ENCODE measurements at places on chromosomes 11 and 22. TPM values are rescaled to one million over a fixed set of nuclear protein-coding genes. Genes with fewer than 3 reads are reported as not detected.
A peak's percentile ranks its signal among the peaks of the same experiment; 100 is the strongest.

DNA sequence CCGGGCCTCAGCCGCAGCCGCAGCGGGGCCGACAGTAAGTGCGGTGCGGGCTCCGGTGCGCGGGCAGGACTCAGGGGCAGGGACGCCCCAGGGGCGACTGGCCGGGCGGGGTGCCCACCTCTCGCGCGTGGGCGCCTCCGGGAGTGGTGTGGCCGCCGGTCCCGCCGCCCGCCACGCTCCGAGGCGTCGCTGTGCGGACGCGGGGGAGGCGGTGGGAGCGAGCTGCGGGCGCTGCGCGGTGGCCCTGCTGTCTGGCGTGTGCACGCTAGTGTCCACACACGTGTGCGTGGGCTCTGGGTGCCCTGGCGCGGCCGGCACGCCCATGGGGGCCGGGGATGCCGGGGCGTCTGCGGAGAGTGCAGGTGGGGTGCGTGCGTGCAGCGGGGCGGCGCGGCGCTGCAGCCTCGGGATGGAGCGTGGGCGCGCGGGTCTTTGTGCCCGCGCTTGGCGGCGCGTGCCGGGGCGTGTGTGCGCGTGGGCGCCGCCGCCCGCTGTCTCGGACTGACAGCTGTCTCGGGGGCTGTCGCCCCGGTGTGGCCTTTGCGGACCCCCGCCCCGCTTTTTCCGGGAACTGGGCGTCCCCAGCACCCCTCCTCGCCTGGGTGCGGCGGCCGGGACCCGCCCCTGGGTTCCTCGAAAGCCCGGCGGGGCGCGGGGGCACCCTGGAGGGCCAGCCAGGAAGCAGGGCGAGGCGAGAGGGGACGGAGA, 804 bp downstream of the KCNK4 start:
- peaks cover 13% of the 10 kb centered on the region for H3K27me3 ChIP-seq
- no peaks in the 10 kb centered on the region for H3K4me1 ChIP-seq
- H3K36me3 ChIP-seq = no peaks in the 10 kb centered on the region
- H3K27ac ChIP-seq = no peak overlapping the region

The OR8H2 gene
- not detected for total RNA-seq

DNA sequence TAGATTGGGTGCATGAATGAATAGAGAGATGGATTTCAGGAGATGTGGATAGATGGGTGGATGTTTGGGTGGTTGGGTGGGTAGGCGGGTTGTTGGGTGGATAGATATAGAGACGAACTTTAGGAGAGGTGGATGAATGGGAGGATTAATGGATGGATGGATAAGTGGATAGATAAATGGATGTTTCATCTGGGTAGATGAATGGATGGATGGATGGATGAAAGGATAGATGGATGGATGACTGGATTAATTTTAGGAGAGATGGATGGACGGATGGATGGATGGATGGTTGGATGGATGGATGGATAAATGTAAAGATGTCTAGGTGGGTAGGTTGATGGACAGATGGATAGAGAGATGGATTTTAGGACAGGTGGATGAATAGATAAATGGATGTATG, 511.3 kb downstream of the MIAT start:
- no peaks in the 10 kb centered on the region for H3K4me1 ChIP-seq
- no peak overlapping the region for H3K27ac ChIP-seq
- H3K27me3 ChIP-seq = no peaks in the 10 kb centered on the region

The OTOG gene
- not detected for total RNA-seq

DNA sequence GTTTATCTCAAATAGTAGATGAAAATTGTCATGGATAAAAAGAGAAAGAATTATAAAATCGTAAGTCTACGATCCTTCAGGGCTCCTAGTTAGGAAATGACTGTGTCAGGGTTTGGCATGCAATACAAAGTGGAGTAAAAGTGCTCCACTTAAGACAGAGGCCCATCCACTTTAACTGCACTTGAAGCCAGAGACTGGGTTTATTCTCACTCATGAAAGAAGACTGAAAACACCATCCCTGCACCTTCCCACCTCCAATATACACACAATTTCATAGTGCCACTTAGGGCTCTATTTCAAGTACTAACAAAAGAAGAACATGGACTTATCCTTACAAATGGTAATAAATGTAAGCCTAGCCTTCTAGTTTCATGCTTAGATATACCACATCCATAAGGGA, 70.7 kb downstream of the ANO5 start:
- no peaks in the 10 kb centered on the region for H3K36me3 ChIP-seq
- H3K4me1 ChIP-seq = no peaks in the 10 kb centered on the region
- H3K27me3 ChIP-seq = no peaks in the 10 kb centered on the region
- no peak overlapping the region for H3K27ac ChIP-seq

DNA sequence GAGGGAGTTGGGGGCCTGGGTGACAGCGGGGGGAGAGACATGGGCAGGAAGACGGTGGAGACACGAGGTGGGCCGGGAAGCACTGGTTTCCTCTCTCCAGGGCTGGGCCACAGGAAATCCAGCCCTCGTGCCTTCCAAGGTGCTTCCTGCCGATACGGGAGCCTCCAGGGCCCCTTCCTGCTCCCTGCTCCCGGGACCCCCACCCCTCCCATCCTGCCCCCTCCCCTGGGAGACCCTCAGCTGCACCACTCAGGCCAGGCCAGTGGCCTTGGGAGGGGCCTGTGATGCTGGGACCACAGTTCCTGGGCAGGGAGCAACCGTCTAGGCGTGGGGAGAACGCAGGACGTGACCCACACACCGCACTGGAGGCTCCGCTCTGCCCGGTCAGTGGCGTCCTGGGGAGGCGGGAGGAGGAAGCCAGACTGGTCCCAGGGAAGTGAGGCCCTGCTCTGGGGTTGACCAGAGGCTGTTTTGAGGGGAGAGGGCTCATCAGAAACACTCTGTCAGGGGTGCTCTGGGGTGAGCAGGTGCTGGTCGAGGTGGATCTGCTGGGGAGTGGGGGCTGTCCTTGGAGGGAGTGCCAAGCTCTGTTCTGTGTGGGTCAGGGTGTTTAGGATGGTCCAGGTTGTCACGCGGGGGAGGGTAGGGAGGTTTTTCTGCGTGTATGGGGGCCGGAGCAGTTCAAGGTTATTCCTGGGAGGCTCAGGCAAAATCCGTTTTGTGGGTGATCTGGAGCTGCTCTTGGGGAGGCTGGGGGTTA, at the start of gene SHANK3:
Gene SHANK3 (plus strand): TSS at position 353 of the 760 bp plus-strand sequence.
- no peaks in the 10 kb centered on the region for H3K27me3 ChIP-seq
- peak within 1 kb of the TSS; percentile 42 for H3K4me3 ChIP-seq
- H3K36me3 ChIP-seq = no peaks in the 10 kb centered on the region
- H3K27ac ChIP-seq = peak within 1 kb of the TSS; percentile 55

DNA sequence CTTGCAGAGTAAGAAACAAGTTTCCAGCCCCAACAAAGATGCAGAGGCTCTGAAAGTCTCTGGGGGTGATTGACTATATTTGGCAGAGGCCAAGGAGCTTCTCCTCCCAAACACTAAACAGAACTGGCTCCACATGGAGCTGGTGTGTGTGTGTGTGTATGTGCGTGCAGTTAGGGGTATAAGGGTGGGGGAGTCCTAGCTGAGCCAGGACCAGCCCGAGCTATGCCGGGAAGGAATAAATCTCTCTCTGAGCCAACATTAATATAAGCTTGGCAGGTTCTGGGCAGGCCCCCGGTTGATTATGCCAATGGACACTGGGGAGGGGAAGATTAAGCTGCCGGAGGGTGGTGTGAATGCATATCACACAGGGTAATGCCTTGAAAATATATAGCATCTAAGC, 324.2 kb downstream of the MIAT start:
- no peaks in the 10 kb centered on the region for H3K4me1 ChIP-seq
- H3K27me3 ChIP-seq = no peaks in the 10 kb centered on the region
- no peak for DNase-seq
- no peaks in the 10 kb centered on the region for H3K36me3 ChIP-seq
- H3K27ac ChIP-seq = no peak overlapping the region
- H3K4me3 ChIP-seq = no peak overlapping the region

DNA sequence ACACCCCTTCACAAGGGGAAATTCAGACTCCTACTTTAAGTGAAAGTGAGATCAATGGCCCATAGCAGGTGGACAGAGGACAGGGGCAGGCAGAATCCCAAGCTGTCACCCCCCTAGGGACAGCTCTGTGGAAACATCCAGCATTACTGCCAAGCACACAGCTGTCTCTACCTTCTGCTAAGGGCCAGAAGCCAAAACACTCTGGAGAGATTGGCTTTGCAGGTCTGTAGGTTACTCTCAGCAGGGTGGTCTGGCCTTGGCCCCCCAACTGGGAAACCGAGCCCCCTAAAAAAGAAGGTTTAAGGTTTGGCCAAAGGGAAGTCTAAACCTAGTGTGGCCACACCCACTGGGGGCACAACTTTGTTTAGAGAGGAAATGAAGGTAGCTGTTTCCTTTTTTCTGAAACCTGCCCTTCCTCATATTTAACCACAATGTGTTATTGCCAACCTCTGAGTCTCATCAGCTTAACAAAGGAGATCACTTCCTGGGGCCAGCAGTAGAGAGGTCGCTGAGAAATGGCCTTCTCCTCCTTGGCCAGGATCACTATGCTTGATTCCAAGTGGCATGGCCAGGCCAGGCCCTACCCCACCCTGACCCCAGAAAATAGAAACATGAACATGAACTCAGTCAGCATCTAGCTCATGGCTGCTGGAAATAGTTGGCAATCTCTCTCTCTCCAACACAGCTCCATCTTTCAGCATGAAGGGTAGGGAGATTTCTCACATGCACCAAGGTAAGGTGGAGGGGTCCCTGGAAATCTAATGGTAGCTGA, 25.9 kb upstream of the SCARF2 start:
- no peak overlapping the region for H3K27ac ChIP-seq
- H3K27me3 ChIP-seq = no peaks in the 10 kb centered on the region
- peak; percentile 35 for DNase-seq
- no peaks in the 10 kb centered on the region for H3K36me3 ChIP-seq
- H3K4me3 ChIP-seq = no peak overlapping the region
- H3K4me1 ChIP-seq = no peaks in the 10 kb centered on the region

DNA sequence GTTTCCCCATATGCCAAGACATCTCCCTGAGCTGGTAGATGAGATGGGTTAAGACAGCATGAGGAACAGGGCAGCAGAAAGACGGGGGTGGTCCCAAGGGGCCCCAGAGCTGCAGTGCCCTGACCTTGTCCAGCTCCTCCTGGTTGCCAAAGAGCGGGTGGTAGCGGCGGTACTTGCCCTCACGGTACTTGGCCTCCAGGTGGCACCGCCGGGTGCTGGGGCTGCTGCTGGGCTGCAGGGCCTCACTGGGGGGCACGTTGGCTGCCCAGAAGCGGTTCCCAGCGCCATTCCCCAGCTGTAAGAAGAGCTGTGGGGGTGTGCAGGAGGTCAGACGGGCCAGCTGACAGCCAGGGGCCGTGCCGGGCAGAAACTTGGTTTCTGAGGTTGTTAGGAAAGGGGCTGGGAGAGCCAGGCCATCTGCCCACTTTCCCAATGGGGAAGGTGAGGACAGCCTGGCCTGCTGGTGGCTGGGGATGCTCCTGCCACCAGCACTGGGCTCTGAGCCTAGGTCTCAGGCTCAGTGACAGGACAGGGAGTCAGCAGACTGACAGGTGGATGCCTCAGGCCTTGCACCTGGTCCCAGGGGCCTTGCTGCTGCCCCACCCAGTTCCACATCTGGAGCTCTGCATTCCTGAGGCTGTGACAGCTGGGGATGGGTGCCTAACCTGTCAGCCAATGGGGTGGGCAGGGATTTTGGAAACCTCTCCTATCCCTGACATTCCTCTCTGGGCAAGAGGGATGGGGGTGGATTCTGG, 30.0 kb upstream of the PDE2A start:
- no peaks in the 10 kb centered on the region for H3K27me3 ChIP-seq
- H3K4me1 ChIP-seq = no peaks in the 10 kb centered on the region
- H3K27ac ChIP-seq = no peak overlapping the region
- H3K4me3 ChIP-seq = no peak overlapping the region
- H3K36me3 ChIP-seq = peaks cover 47% of the 10 kb centered on the region
- no peak for DNase-seq

DNA sequence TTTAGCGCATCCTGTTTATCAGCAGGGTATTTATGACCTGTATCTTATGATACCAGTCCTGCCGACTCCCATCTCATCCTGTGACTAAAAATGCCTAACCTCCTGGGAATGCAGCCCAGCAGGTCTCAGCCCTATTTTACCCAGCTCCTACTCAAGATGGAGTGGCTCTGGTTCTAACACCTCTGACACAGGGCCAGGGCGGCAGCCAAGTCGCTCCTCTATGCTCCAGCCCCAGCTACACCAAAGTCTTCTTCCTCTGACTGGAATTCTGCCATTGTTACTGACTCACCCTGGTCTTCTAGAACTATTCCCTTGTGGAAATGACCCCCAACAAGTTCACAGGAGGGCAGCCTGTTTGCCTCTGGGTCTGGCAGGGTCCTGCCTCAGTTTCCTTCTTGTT, 7.9 kb upstream of the C1QTNF6 start:
- H3K36me3 ChIP-seq = no peaks in the 10 kb centered on the region
- peak overlapping the region; percentile 85 for H3K27ac ChIP-seq
- no peaks in the 10 kb centered on the region for H3K4me1 ChIP-seq
- no peak overlapping the region for H3K4me3 ChIP-seq

DNA sequence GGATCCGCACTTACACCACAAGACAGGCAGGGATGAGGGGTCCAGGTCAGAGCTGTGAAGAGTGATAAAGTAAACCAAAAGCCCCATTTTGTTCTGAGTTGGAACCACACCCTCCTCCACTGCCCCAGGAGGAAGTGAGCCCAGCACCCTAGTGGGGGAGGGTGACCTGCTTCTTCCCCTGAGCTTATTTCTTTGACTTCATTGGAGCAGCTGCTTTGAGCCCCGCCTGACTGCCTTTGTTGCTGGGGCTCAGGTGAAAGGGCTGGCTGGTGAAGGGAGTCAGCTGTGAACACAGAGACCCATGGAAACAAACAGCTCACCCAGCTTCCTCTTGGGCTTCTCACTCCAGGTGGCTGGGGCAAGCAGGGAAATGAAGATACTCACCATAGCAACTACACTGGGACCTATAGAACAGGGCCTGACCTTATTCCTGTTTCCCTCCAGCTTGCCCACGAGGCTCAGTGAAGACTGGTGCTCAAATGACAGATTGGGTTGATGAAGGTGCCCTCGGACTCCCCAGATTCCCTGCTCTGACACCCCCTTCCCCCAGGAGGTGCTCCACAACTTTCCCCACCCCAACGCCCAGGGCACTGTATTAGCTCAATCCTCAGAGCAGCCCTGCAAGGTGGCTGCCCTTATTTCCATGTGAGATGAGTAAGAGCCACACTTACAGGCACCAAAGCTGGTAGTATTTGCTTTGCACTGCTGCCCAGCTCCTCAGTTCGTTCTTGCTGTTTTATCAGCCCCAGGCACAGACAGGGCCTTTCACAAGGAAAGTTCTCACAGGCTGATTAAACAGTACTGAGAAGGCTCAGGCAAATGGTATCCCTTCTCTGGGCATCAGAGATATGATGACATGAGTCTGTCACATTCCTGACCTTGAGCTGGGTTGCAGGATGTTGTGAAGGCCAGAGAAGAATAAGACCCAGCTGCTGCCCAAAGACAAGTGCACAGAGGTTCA, 2.4 kb downstream of the UCP2 start:
- no peaks in the 10 kb centered on the region for H3K36me3 ChIP-seq
- peak overlapping the region; percentile 5 for H3K4me3 ChIP-seq
- no peaks in the 10 kb centered on the region for H3K4me1 ChIP-seq
- no peaks in the 10 kb centered on the region for H3K27me3 ChIP-seq

The CCDC89 gene
- total RNA-seq = not detected

GRCh38 chr11:92411431-92411830, 186.8 kb downstream of the FAT3 start:
- H3K36me3 ChIP-seq = no peaks in the 10 kb centered on the region
- no peak for DNase-seq
- H3K4me1 ChIP-seq = no peaks in the 10 kb centered on the region
- H3K27ac ChIP-seq = no peak overlapping the region
- H3K27me3 ChIP-seq = no peaks in the 10 kb centered on the region

- no peaks in the 10 kb centered on the region for H3K4me1 ChIP-seq
- DNase-seq = no peak
- H3K27ac ChIP-seq = no peak overlapping the region
- H3K36me3 ChIP-seq = no peaks in the 10 kb centered on the region
These were observed 205.0 kb downstream of the CWF19L2 start for GRCh38 chr11:107252429-107253161.
